ENCODE measurements at places on chromosomes 2 and 18.

DNA sequence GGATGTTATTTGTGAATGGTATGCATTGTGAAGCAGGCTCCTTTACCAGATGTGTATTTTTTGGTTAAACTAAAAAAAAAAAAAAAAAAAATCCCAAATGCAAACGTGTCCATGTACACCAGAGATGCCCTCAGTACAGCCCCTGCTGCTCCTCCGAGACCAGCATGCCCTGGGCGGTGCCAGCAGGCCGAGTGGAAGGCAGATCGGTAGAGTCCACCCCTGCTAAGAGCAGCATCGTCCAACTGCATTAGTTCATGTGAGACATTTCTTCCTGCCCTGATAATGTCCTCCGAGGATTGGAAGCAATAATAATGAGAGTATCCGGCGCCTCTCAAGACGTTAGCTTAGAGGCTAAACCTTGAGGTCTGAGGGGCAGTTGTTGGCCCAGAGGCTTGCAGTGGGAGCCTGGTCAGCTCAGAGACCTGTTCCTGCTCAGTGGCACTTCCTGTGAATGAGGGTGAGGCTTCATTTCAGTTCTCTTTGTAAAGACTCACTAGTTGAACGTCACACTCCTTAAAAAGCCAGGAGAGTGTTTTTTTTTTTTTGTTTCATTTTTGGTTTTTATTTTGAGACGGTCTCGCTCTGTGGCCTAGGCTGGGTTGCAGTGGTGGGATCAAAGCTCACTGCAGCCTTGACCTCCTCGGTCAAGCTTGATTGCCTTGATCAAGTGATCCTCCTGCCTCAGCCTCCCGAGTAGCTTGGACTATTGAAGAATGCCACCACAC lies 5.6 kb downstream of the SLC66A3 start:
- DNase-seq, result no peak

- no peak for DNase-seq
Observed at GRCh38 chr2:190860985-190861680, 19.5 kb upstream of the GLS start.

DNA sequence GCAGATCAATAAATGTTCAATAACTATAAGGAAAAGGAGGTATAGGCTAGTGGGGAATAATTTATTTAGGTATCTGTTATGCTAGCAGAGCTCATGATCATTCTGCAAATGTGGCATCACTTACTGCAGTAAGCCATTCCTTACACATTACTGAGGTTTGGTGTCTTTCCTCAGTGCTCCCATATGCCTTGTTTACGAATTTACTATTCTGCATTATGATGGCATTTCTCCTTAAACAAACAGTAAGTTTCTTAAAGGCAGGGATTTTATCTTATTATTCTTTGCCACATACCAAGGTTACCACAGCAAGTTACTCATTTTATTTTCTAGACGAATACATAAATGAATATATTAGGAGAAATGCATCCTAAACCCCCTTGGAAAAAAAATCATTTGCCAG lies 88.4 kb downstream of the DSEL start:
- no peak for DNase-seq

DNA sequence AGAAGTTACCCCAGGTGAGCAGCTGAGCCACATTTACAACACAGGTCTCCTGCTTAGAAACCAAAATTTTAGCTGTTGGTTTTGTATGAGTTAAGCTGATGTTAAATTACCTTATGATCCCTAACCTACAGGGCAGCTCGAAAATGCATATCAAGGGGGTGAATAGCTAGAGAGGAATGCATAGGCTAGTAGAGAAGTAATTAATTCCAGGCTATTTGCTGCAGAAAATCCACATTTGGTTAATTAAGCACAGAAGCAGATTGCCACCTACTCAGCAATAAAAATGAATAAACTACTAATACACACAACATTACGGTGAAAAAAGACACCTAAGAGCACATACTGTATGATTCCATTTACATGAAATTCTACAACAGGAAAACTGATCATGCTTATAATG lies 91.4 kb downstream of the OSBPL1A start:
- DNase-seq, result no peak

DNA sequence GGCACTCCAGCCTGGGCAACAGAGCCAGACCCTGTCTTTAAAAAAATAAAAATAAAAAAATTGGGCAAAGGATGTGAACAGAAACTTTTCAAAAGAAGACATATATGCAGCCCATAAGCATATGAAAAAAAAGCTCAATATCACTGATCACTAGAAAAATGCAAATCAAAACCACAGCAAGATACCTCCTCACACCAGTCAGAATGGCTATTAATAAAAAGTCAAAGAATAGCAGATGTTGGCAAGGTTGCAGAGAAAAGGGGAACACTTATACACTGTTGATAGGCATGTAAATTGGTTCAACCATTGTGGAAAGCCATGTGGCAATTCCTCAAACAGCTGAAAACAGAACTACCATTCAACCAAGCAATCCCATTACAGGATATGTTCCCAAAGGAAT lies 204.1 kb upstream of the SRD5A2 start:
- DNase-seq, result no peak

DNA sequence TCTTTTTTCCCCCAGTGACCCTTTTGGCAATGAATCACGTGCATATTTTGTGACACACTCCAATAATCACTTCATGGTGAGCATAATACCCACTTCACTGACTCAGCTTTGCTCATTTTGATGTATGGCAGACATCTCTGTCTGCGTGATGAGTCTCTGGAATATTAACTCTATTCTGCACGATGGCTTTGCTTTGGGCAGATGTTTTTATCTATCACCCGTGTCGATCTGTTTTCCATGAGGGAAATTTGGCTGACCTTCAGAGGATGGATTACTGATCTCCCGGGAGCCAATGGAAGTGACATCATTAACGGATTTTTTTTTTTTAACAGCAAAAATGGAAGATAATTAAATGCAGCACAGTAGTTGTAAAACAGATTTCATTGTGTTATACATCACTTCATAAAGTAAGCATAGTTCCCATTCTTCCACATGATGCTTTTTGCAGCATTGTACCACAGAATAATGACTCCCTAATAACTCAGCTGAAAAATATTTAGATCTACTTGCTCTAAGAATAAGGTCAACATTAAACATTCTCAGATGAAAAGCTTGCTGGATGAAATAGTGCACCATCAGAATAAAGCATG lies 29.8 kb downstream of the CDC42EP3 start:
- DNase-seq, result no peak

Measured in D721Med (cell line).